HCT116 (cell line): ENCODE measurements at places on chromosomes 12 and 14.

DNA sequence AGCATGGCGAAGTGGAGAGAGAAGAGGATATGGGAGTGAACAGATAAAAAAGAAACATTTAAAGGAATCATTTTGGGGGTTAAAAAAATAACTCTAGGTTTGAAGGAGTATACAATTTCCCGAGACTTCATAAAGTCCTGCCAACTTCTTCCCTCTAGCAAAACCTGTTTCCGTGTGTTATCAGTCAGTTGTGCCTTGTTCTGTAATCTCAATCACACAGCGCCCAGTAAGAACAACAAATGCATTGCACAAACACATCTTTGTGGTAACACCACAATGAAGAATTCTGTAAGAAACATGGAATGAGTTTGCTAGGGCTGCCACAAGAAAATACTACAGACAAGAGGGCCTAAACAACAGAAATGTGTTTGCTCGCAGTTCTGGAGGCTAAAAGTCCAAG, 144.7 kb upstream of the FUT8 start:
- no peak for DNase-seq

GRCh38 chr14:90750701-90751100, 65.5 kb downstream of the TTC7B start:
- no peak for DNase-seq

- no peak for DNase-seq
Measured at GRCh38 chr12:65490250-65490649, 211.8 kb downstream of the MSRB3 start.

DNA sequence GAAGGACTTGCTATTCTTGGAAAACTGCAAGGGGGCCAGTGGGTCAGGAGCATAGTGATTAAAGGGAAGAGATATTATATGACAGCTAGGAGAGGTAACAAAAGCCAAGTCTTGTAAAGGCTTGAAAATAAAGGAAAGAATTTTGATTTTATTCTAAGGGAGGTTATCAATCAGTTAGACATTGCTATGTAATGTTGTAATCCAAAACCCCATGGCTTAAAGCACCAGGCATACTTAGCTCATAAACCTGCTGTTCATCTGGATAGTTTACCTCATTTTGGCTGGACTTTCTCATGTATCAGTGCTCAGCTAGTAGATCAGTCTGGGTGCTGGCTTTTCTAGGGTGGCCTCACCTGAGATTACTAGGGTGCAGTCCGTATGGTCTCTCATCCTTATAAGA, 680.9 kb upstream of the LMO3 start:
- DNase-seq, result no peak
